Sigmoid colon (tissue), 7 donors: ENCODE measurements at places on chromosomes 2 and 18.

DNA sequence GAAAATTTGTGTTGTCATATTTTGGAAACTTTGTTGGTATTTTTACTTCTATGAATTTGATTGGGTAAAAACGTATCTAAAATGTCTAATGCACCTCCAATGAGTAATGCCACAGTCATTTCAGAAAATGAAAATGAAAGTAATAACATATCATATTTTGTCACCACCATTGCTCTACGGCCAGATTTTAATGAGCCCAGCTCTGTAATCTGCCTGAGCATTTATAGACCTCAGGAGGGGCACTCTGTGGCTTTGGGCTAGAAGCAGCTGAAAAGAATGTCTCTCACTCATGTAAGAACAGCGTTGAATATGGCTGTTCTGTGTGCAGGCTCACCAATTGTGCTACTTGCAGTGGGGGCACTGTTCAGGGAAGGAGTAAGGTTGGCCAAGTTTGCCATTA, 32.7 kb upstream of the ABCA12 start:
- DNase-seq, result no peak

DNA sequence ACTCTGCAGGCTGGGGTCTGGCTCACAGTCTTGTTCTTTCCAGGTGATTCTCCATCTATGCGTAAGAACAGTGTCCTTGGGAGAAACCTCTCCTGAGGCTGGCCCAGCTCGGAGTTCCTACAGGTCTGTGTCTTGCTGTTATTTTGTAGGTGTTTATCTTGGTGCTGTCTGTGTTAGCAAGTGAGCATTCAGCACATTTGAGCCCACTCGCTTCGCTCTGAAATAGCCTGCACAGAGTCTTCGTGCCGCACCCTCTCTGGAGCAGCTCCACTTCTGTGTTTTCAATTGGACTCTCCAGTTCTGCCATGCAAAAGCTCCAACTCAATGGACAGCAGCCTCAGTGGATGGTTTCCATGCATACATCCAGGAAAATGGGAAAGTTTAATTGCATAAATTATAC, 378.2 kb upstream of the ST6GAL2 start:
- DNase-seq, result no peak

- DNase-seq, result no peak
Measured at GRCh38 chr18:25244170-25244569, 107.8 kb downstream of the ZNF521 start.

DNA sequence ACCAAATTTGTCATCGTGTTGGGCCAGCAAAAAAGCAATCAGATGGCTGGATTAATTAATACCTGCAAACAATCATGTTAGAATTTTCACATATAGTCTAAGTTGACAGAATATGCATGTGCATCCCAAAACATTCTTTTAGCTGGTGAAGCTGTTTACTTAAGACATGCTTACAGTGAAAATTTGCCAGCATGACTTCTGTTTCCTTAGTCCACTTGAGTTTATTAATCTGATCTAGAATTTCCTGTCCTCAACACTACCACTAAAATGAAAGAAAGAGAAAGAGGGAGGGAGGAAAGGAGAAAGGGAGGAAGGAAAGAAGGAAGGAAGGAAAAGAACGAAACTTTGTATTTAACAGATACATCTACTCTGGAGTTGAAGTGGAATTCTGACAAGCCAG, 2109.9 kb upstream of the PIK3C3 start:
- no peak for DNase-seq

DNA sequence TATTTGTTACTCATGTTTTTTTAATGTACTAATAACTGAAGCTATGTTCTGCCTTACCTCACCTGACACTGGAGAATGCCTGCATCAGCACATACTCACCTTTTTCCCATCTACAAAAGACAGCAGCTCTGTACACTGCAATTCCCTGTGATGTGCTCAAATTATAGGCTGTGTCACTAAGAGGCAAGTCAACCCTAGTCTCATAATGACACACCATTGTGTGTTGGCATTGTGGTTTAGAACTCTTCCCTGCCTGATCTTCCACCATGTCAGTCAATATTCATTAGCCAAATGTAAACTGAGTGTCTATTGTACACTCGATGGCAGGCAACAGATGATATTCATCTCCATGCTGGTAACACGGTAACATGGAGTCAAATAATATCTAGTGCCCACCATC, 332.1 kb upstream of the TCF4 start:
- no peak for DNase-seq

DNA sequence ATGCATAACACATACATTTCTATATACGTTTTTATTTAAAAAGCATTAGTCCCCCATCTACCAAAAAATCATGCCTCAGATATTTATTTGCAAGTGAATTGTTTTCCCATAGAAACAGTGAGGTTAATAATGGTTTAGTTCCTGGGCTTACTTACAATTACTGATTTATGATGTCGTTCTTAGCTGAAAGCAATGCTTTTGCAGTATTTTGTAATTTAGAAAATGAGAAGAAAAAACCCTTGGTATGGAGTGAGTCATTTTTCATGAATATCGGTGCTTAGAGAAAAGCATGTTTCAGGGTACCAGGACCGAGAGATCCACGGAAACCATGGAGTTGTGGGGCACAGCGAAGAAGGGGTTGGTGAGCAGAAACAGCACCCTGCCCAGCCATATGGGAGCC, 12.0 kb upstream of the CDK15 start:
- DNase-seq, result no peak

- no peak for DNase-seq
Measured at GRCh38 chr2:55054106-55054875, 4.0 kb upstream of the RTN4 start.

DNA sequence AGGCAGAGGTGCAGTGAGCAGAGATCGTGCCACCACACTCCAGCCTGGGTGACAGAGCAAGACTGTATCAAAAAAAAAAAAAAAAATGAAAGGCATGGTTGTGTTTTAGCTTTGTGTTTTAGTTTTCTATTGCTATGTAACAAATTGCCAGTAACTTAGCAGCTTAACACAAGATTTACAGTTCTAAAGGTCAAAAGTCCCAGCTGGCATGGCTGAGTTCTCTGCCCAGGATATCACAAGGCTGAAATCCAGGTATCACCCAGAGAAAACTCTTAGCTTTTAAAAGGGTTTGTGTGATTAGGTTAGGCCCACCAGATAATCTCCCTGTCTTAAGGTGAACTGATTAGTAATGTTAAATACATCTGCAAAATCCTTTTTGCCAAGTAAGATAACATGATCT, 107.7 kb upstream of the YPEL5 start:
- no peak for DNase-seq

DNA sequence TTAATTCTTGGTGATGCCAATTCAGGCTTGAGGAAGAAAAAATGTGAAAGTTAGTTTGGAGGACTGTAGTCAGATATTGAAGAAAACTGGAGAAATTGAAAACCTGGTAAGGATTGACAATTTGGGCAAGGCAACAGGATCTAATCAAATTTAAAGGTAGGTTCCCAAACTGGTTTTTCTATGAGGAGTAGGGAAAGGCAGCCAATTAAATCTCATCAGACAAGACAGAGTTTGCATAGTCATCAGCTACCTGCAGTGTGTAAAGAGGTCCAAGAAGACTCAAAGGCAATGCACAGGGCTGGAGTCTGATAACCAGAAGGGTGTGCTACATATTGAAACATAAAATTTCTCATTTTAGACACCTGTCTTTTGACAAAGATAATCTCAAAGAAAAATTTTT, 16.0 kb upstream of the CAB39 start:
- DNase-seq, result no peak

DNA sequence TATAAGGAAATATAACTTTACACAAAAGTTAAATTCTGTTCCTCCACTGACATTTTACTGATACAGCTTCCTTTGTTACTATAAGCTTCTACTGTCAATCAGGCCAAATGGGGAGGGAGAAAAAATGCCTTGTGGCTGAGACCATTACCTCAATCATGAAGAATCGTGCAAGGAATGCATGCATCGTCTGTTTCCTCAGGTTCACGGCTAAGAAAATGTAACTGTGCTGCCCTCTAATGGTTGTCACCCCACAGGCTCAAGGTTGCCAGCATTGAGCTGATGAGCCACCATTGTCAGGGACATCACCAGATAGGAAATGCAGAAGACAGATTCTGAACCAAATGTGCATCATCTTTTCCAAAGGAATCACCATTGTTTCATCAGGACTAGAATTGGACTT, 426.9 kb downstream of the CDH2 start:
- DNase-seq, result no peak

DNA sequence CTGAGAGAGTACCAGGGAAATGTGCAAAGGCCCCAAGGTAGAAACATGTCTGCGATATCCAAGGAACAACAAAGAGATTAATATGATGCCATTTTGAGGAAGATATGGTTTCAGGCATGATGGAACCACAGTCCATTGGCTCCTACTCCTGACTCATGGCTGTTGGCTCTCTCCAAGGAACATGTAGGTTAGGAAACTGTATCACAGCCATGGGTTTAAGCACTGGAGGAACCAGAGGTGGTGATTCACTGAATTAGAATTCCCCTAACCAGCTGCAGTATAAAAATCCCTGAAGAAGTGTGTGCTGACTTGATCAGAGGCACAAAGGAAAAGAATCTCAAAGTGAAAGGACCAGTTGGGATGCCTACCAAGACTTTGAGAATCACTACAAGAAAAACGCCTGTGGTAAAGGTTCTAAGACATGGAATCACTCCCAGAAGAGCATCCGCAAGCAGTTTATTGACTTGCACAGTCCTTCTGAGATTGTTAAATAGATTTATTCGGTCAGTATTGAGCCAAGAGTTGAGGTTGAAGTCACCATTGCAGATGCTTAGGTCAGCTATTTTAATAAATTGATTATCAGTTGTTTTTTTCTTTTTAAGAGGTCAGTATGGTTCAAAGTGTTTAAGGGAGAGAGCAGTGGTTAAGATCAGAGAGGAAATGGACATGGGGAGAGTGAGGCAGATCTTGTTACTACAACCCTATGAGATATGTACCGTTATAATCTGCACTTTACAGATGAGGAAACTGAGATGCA, 110.7 kb upstream of the OTX1 start:
- DNase-seq, result no peak

DNA sequence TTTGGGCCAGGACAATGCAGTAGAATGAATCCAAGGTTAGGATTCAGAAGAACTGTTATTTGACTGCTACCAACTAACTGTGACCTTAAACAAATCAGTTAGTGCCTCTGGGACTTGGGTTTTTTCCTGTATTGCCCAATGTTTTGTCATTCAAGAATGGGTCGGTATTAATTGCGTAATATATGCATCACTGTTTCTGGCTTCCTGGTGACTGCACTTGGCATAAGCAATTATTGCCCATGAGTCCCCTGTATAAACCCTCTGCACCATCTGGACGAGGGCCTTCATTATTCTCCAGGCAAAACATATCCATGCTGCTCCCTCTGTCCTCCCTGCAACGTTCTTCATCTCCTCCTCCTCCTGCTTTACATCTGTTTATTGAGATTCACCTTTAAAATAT, 255.8 kb upstream of the LRRTM1 start:
- DNase-seq, result no peak

GRCh38 chr2:192357217-192357616, 162.5 kb upstream of the TMEFF2 start:
- DNase-seq, result no peak

DNA sequence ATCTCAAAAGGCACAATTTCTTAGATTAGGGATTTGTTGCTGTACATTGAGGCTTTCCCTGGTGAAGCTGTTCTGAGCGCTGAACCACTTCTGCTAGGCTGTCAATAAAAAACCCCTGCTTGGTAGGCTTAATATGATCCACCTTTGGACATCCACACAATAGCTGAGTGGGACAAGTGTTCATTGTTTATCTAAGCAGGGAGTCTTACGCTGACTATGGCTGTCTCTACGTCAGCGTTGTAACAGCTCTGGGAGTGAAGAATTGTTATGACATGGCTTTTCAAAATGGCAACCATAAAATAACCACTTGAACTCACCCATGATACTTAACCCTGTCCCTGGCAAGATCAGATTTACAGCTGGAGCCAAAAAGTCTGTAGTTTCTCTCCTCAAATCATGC, 111.5 kb upstream of the SULT1C3 start:
- DNase-seq, result no peak
